ENCODE measurements at places on chromosomes 3 and 15.
A peak's percentile ranks its signal among the peaks of the same experiment; 100 is the strongest.

DNA sequence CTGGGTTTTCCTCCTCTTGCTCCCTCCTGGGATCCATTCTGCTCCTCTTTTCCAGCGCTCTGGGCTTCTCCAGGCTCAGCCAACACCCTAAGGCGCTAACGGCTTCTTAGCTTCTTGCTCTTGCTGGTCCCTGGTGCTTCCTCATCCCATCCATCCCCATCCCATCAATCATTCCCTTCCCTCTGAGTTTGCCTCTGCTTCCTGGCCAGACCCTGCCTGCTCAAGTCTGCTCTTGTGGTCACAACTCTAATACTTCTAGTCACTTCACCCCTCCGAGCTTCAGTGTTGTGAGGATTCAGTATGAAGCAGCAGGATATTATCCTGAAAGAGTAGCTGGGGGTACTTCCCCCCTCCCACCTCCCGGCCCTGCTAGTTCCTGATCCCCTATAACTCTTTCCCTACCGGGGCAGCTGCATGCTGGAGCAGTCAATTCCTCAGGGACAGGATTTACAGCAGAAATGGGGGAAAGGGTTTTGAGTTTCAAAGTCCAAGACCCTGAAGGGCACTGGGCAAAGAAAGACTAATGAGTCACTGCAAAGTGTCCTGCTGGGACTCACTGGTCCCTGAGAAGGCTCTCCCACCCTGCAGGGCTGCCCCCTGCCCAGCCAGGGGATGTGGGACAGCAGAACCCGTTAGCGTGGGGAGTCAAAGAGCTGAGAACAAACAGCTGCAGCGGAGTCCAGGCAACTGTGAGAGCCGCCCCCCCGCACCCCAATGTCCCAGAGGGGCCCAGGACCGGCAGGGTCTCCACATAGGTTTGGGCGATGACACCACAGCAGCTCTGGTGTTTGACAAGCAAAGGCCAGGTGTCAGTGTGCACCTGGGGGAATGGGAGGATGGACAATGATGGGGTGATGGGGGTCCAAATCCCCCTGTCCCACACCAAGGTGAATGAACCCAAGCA, 2.3 kb upstream of the SYNM start:
- no peak for DNase-seq

GRCh38 chr3:172939651-172940293, 189.2 kb downstream of the ECT2 start:
- no peak for DNase-seq

DNA sequence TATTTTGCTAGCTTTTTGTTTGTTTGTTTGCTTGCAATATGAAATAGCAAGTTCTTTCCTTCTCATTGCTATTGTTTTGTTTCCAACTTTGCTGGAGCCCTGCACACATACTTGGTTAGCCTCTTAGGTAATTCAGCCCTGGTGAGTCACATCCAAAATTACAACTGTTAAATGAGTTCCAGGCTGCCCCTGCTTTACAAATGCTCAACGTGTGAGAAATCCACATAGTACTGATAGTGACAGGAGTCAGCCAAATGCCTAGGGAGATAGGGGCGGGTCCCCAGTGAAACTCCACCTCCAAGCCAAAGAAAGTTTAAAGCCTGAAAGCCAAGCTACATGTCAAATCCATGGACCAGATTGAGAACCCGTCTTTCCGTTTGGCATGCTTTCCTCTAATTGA, 81.3 kb upstream of the RNF7 start:
- DNase-seq: no peak

- DNase-seq: no peak
Measured at GRCh38 chr3:112391648-112392047, 58.7 kb downstream of the CD200 start.

DNA sequence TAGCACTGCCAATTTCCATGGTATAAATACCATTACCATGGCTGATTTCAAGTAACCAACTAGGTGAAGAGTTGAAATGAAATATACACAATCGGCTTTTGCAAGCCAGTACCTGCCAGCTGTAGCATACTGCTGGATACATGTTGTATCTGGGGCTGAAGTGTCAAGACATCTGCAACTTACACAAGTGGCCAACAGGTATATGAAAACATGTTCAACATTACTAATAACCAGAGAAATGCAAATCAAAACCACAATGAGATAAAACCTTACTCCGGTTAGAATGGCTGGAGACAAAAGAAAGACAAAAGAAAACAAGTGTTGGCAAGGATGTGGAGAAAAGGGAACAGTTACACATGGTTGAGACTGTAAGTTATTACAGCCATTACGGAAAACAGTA, 11.6 kb downstream of the ATOSA start:
- DNase-seq: no peak

DNA sequence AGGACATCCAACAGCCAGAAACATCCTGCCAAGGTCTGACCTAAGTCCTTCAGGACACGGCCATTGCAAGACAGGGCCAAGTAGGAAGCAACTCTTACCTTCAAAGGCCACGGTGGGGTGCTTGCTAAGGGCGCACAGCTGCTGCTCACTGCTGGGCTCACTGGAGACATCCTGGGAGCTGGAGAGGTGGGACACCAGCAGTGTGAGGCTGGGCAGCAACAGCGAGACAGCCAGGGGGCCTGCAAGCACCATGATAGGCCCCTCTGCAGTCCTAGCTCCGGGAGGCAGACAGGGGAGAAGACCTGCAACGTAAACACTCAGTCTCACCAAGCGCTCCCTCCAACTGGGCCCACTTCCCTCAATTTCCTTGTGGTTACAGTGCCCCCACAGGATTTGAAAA, 79.2 kb downstream of the SEMA5B start:
- DNase-seq: no peak

DNA sequence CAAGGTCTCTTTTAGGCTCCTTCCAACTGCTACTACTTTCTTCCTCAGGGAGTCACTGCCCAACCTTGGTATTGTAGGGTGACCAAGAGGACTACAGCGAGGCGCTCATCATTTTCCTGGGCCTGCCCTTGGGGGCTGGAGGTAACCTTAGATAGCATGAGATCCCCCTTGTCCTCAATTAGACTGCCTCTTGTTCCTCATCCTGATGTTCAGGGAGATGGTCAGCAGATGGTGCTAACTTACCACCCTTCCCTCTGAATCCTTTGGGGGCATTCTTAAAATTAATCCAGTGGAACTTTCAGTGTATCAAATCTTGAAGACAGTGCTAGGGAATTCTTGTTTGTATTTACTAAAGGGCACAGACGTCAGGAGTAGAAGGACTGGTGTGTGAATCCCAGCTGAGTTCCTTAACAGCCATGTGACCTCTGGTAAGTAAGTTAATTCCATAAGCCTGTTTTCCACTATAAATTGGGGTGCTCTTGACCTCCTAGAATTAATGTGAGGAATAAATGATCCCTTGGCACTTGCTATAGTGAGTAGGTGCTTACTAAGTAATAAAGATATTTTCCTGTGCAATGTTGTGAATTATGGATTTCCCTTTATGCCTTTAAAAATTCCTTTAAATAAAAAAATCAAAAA, 4.1 kb upstream of the CLPX start:
- DNase-seq: peak; percentile 65

DNA sequence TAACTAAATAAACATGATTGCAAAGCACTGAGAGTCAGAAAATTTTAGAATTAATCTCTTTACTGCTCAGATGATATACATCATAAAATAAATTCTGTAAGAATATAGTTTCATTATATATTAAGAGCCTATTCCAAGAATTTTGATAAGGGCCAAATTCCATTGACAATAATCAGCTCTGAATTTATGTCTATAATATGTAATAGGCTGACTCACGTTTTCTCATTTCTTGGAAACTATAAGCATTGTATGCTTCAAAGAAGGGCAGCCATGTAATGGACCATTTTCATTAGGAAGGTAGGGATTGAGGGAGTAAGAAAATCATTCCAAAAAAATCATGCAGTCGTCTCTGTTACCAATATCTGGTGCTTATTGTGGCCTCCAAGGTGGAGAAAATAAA, 315.9 kb downstream of the ZIC4 start:
- no peak for DNase-seq

- no peak for DNase-seq
Measured at GRCh38 chr3:55069950-55070349, 142.1 kb upstream of the LRTM1 start.

- no peak for DNase-seq
Measured at GRCh38 chr3:81580355-81580754, 181.1 kb downstream of the GBE1 start.

GRCh38 chr3:18747383-18747782, 322.2 kb upstream of the SATB1 start:
- no peak for DNase-seq

DNA sequence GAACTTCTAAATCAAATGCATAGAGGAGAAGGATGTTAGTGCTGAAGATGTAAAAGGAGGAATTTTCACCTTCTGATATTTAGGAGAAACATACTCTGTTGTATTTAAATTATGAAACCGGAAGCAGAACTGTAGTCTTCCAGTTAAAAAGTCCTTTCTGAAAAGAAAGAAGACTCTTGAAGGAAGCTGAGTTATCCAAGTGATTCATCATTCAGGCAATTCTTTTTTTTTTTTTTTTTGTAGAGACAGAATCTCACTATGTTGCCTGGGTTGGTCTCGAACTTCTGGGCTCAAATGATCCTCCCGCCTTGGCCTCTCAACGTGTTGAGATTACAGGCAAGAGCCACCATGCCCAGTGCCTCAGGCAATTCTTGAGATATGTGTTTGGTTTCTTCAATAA, 424.8 kb upstream of the TPM1 start:
- DNase-seq: no peak

GRCh38 chr15:52349052-52349700, 53.6 kb upstream of the MYO5C start:
- no peak for DNase-seq

GRCh38 chr3:187401856-187402255, 33.7 kb downstream of the RTP4 start:
- DNase-seq: no peak

DNA sequence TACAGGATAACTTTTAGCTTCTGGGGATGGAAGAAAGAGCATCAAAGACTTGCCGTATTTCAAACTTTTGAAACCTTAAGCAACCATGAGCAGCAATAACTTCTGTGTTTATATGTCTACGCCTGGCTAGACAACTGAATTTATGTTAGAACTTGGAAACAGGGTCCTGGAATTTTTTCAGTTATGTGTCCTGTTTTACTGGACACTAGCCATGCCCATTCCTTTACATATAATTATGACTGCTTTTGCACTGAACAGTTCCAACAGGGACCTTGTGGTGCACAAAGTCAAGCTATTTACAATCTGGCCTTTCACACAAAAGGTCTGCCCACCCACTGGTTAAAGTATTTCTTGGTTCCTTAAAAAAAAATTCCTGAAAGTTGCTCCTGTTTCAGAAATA, 37.1 kb downstream of the TJP1 start:
- no peak for DNase-seq

- no peak for DNase-seq
Measured at GRCh38 chr15:85149465-85150129, 167.9 kb downstream of the PDE8A start.

GRCh38 chr15:99009741-99010330, 2.2 kb upstream of the PGPEP1L start:
- DNase-seq: no peak

DNA sequence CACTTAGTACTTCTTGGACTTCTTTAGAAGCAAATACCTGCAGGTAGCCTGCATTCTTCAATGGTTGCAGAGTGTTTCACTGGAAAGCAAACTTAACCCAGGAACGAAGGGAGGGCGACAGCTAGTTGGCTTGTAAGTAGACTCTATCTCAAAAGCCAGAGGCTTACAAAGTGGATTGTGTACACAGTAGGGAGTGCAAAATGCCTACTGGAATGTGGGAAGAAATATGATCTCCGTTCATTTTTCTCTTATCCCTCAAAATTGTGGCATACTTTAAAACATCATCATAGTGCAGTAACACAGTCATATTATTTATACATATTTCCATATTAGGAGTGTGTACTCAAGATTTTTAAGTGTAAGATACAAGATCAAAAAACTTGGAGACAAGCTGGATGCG, 155.7 kb downstream of the LIPC start:
- DNase-seq: no peak

Data from GM20000 (cell line).